Hematopoietic multipotent progenitor cell (in vitro differentiated cells): ENCODE measurements at places on chromosomes 11 and 22. TPM values are rescaled to one million over a fixed set of nuclear protein-coding genes. Genes with fewer than 3 reads are reported as not detected.

The ZP1 gene
- not detected for total RNA-seq

DNA sequence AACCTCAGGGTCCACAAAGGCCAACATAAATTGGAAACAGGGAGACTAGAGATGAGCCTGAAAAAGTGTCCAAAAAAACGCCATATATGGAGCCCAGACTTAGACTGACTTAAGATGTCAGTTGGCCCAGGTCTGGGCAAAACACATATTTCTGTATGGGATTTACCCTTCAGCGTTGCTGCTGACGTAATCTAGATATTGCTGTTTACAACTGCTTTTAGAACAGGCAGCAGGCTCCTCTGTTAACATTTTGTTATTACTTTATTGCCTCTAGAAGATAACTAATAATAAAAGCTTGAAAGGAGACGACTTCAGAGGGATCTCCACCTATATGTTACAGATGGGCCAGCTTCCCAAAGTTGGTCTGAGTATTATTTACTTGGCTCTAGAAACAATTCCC is 8.7 kb downstream of the ME3 start:
- DNase-seq = no peak

DNA sequence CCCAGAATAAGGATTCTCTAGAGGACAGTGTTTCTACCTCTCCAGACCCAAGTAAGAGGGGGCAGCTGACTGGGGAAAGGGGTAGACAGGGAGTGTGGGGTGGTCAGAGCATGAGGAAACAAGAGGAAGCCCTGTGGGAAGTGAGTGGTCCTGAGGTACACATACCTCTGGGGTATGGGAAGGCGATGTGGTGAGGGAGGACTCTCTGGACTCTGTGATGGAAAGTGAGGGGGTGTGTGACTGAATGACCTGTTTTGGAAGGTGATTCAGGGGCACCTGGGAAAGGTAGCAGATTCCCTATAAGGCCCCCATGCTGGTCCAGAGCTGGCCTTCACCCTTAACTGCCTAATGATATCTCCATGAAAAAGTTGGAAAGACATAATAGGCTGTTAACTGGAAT is 80.1 kb downstream of the DEPDC5 start:
- no peak for DNase-seq

DNA sequence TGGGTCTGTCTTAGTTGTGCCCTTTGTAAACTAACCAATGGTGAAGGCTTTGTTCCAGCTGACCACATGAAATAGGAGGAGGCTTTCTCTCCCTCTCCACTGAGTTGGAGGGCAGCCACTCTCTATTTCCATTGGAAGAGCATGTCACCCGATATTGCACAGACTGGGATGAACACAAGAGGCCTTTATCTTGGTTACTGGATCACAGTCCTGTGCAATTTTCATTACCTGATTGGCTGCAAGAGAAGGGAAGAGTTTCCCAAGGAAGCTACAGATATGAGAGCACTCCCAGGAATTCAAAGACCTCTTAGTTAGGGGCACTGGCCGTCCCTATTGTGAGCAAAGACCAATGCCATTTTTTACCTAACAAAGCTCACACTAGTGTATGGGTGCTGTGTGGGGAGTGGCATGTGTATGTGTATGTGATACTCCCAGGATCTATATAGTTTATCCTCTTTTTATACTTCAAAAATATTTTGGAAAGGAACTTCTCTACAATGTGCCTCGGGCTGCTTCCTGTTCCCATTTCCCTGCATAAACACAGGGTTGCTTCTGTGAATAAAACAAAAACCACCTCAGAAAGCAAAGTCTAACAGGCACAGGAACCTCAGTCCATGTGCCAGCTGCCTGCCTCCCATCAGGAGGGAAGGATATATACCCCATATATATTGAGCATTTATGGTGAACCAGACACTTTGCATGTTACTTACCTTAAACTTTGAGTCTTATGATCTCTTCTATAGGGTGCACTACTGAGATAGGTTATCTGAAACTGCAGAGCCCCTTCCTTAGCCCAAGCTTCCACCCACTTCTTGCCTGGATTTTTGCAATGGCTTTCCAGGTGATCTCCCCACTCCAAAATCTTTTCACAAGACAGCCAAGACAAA is 126.5 kb downstream of the RASSF10 start:
- no peak for DNase-seq

The GNAZ gene
- total RNA-seq = 1.1 TPM

- DNase-seq = no peak
Measured at GRCh38 chr11:69509846-69510390, 28.5 kb downstream of the LINC01488 start.

DNA sequence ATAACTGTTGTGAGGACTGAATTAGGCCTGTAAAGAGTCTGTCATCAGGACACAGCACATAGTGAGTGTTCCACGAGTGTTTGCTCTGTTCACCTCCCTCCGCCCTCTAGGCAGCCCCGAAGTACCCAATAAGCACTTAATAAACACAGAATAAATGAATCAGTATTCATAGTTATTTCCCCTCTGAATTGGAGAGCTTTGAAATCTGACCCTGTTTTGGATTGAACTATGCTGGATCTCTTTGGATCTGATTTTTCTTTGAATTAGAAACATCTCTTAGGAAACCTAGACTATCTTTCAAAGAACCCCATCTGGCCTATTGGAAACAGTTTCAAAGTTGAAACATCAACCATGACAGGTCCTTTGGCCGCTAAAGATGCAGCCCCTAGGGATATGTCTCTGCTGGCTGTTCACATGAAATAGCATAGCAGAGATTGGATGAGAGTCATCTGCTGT is 615.5 kb downstream of the NTM start:
- no peak for DNase-seq

GRCh38 chr11:129724866-129725265 is 90.8 kb upstream of the TMEM45B start:
- DNase-seq = no peak

- no peak for DNase-seq
Measured at GRCh38 chr11:59984368-59984767, 20.5 kb downstream of the OOSP4A start.
